Calu3 (cell line): ENCODE measurements at places on chromosomes 5 and 9. TPM values are rescaled to one million over a fixed set of nuclear protein-coding genes. Genes with fewer than 3 reads are reported as not detected.

- H3K4me1 ChIP-seq: no peaks in the 10 kb centered on the region
- peaks cover 22% of the 10 kb centered on the region for H3K27me3 ChIP-seq
- no peaks in the 10 kb centered on the region for H3K36me3 ChIP-seq
- no peak for DNase-seq
- H3K4me3 ChIP-seq: no peak overlapping the region
Observed at GRCh38 chr5:173625261-173625660, 8.8 kb upstream of the BOD1 start.

Gene CNTNAP3B
- 24.8 and 35.5 TPM in 2 replicates for total RNA-seq

DNA sequence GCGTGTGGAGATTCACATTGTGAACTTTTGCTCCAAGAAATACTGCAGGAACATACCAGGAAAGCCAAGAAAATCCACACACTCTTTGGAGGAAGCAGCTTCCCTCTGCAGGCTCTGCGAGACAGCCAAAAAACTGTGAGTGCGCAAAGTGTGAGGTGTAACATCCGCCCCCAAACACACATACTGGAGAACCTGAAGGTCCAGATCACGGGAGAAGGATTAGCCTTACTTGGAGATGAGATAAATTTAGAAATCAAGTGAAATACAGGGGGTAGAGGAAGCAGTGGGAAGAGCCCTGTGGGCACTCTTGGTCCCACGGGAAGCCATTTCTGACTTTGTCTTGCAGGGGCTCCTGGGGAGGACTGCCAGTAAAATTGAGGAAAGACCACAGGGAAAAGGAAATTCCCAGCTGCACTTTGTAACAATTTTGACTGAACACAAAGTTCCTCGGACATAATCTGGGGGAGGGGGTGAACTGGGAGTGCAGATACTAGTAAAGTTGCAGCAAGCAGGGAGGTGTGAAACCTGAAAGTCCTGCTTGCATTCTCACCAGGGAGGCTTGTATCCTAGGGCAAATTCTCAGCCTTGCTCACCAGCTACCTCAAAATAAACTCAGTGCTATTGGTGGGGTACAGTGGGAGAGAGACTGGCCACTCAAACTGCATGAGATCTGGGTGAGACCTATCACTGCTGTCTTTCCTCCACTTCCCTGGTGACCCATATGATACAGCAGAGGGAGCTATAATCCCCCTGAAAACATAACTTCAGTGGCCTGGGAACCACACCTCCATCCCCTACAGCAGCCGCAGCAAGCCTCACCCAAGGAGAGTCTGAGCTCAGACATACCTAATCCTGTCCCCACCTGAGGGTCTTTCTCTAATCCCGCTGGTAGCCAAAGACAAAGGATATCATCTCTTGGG lies 109.1 kb downstream of the ALDH1A1 start:
- H3K36me3 ChIP-seq: no peaks in the 10 kb centered on the region
- H3K4me3 ChIP-seq: no peak overlapping the region
- no peaks in the 10 kb centered on the region for H3K27me3 ChIP-seq

- no peak overlapping the region for H3K27ac ChIP-seq
- DNase-seq: no peak
- no peaks in the 10 kb centered on the region for H3K36me3 ChIP-seq
- no peak overlapping the region for H3K4me3 ChIP-seq
Observed at GRCh38 chr9:134211811-134212485, 47.6 kb upstream of the RNU6ATAC start.

GRCh38 chr5:45038366-45038987 lies 229.7 kb downstream of the MRPS30 start:
- no peak overlapping the region for H3K4me3 ChIP-seq
- H3K27me3 ChIP-seq: no peaks in the 10 kb centered on the region
- H3K27ac ChIP-seq: no peak overlapping the region
- peak; percentile 2 for DNase-seq
- no peaks in the 10 kb centered on the region for H3K4me1 ChIP-seq

Gene SHOC1
- total RNA-seq: not detected in 2 replicates

Gene PLPP6
- 10.3 and 11.1 TPM in 2 replicates for total RNA-seq

- no peaks in the 10 kb centered on the region for H3K4me1 ChIP-seq
- H3K27me3 ChIP-seq: no peaks in the 10 kb centered on the region
- H3K27ac ChIP-seq: no peak overlapping the region
- no peak for DNase-seq
Observed at GRCh38 chr9:123523001-123523400, 167.0 kb downstream of the CRB2 start.

- no peak for DNase-seq
- no peak overlapping the region for H3K4me3 ChIP-seq
- no peaks in the 10 kb centered on the region for H3K4me1 ChIP-seq
- H3K27me3 ChIP-seq: peaks cover 28% of the 10 kb centered on the region
- H3K36me3 ChIP-seq: no peaks in the 10 kb centered on the region
- H3K27ac ChIP-seq: no peak overlapping the region
Observed at GRCh38 chr9:91817106-91817492, 132.9 kb downstream of the ROR2 start.

Gene NTRK2
- 1.5 and 2.1 TPM in 2 replicates for total RNA-seq

DNA sequence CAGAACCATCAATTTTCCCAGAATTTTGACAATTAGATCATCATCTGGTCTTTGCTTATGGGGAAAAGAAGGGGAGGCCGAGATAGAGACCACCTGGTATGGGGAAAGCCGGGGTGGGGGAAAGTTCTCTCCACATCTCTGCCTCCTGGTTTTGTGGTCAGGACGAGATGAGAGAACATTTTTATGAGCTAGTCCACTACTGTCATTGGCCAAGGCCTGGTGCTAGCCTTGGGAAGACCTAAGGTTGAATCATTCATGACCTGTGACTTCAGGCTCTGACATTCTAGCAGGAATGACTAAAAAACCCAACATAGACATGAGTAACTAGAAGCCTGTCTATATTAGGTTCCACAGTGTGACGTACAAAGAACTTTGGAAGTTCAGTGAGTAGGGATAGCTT lies 135.2 kb downstream of the PTTG1 start:
- no peaks in the 10 kb centered on the region for H3K4me1 ChIP-seq
- H3K36me3 ChIP-seq: no peaks in the 10 kb centered on the region
- H3K27ac ChIP-seq: no peak overlapping the region
- H3K4me3 ChIP-seq: no peak overlapping the region
- no peak for DNase-seq

Gene PCDHB15
- total RNA-seq: 1.1 and 1.4 TPM in 2 replicates

DNA sequence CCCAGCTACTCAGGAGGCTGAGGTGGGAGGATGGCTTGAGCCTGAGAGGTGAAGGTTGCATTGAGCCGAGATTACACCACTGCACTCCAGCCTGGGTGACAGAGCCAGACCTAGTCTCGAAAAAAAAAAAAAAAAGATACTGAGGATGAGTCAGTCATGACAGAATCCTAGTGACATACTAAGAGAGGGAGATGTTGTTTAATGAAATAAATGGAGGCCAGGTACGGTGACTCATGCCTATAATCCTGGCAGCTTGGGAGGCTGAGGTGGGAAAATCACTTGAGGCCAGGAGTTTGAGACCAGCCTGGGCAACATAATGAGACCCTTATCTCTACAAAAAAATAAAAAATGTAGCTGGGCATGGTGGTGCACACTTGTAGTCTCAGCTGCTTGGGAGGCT lies 107.2 kb downstream of the ZFAND5 start:
- H3K4me1 ChIP-seq: no peaks in the 10 kb centered on the region
- no peak for DNase-seq

Gene RNF20
- 30.5 and 34.4 TPM in 2 replicates for total RNA-seq

- no peaks in the 10 kb centered on the region for H3K27me3 ChIP-seq
- no peak for DNase-seq
- H3K4me3 ChIP-seq: no peak overlapping the region
- H3K27ac ChIP-seq: no peak overlapping the region
Observed at GRCh38 chr5:120538149-120538548, 74.0 kb downstream of the PRR16 start.

Gene STK32A
- 29.5 and 32.5 TPM in 2 replicates for total RNA-seq

Gene PTGES
- 6.3 and 7.4 TPM in 2 replicates for total RNA-seq

DNA sequence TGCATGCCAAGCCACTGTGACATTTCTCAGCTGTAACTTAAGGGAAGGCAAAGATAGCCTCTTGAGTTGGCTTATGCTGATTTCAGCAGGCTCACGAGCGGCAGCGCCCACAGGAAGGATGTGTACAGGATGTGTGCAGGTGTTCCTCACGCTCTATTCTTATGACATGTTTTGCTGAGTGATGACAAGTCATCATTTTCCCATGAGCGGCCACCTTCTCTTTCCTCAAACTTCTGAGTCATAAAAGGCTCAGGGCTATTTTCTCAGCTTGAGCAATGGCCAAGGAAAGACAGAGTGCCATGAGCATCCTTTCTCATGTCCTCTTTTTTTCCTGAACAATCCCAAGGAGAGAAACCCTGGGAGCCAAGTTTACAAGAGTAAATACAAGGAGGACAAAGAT lies 365.9 kb downstream of the PLK2 start:
- H3K27me3 ChIP-seq: no peaks in the 10 kb centered on the region
- DNase-seq: no peak
- peaks cover 4% of the 10 kb centered on the region for H3K4me1 ChIP-seq
- no peaks in the 10 kb centered on the region for H3K36me3 ChIP-seq
- H3K27ac ChIP-seq: no peak overlapping the region

Gene SAXO1
- total RNA-seq: 0.29 TPM in 1 of 2 replicates, not detected in the other

Gene NR2F1
- 25.1 and 29.1 TPM in 2 replicates for total RNA-seq

- peaks cover 5% of the 10 kb centered on the region for H3K4me1 ChIP-seq
- no peak overlapping the region for H3K27ac ChIP-seq
- peaks cover 4% of the 10 kb centered on the region for H3K36me3 ChIP-seq
- no peak overlapping the region for H3K4me3 ChIP-seq
Observed at GRCh38 chr5:1511048-1511447, 12.7 kb downstream of the LPCAT1 start.

Gene LCN15
- not detected in 2 replicates for total RNA-seq

DNA sequence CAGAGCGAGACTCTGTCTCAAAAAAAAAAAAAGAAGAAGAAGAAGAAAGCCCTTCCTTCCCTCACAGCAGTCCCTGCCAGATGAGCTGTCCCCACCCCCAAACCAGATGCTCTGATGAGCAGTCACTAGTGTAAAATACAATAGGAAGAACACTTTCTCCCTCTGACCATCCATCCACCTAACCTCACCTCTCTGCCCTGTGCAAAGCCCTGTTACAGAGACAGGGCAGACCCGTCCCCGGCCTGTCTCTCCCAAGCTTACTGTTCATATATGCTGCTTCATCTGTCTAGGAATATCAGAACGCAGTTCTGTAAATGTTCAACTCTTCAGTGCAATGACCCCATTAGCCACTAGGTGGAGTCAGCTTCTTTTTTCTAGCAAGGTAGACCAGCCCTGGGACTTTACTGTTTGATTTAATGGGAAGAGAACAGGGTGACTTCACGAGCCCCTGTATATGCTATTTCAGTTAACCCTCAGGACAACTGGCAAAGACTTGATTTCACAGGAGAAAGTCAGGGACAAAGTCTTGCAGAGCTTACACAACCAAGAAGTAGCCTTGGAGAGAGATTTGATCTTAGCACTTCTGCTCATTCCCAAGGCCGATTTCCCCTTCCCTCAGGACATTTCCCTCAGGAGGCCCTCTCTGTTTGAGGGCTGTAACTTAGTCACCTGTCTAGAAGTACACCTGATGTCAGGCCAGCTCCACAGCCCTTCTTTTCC lies 14.9 kb upstream of the FGFR4 start:
- peaks cover 15% of the 10 kb centered on the region for H3K36me3 ChIP-seq
- no peaks in the 10 kb centered on the region for H3K27me3 ChIP-seq
- H3K4me1 ChIP-seq: peaks cover 11% of the 10 kb centered on the region
- H3K4me3 ChIP-seq: no peak overlapping the region
- no peak overlapping the region for H3K27ac ChIP-seq
- peak; percentile 87 for DNase-seq

DNA sequence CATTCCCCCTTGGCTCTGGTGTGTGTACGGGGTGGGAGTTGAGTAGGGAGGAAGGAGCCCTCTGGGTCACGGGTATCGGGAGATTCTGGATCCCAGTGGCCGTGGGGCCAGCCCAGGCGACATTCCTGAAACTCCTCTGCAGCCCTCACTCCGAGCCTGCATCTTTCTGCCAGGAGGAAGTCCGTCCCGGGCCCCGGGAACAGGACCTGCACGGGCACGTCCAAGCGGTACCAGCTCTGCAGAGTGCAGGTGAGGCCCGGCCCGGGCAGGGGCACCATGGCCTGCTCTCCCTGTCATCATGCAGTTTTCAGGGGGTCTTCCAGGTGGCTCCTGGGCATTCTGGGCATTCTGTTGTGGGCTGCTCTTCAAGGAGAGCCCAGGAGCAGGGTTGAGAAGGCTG lies 3.7 kb downstream of the ADAMTSL2 start:
- no peak for DNase-seq
- no peak overlapping the region for H3K4me3 ChIP-seq
- no peak overlapping the region for H3K27ac ChIP-seq
- peaks cover 34% of the 10 kb centered on the region for H3K27me3 ChIP-seq
- no peaks in the 10 kb centered on the region for H3K36me3 ChIP-seq

Gene PCDHA3
- 0.10 and 0.31 TPM in 2 replicates for total RNA-seq

Gene GNA14
- 0.15 TPM in 1 of 2 replicates, not detected in the other for total RNA-seq

DNA sequence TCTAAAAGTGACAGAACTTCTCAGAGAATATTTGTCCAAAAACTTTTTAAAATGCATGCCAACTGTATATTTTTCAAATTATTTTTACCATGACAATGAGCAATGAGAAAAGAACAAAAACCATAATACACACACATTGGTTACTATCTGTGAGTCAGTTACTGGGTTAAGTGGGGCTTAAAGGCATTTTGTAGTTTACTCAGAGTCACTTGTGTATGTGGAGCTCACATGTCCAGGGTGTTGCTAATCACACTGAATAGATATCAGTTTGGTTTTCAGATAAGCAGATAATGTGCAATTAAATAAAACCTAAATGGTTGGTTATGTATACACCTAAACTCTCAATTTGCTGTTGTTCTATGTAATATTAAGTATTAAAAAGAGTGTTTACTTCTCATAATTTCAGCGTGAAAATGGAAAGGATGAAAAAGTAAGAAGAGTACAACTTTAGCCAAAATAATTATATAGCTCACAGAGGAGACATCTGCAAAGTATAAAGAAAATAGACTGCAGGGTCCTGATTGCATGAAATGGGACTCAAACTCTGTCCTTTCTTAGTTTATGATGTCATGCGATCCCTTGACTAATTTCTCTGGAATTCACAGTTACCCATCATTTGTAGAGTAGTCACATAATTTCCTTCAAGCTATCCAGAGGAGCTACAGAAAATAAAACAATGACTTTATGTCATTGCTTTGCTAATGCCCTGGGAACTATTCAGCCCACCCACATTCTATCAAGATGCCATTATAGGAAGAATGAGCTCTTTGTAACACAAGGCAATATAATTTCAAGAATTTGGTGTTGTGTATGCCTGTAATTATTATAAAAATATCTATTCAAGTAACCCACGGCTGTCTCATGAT lies 388.0 kb upstream of the ZNF608 start:
- H3K36me3 ChIP-seq: peaks cover 3% of the 10 kb centered on the region
- no peaks in the 10 kb centered on the region for H3K27me3 ChIP-seq
- H3K4me3 ChIP-seq: no peak overlapping the region
- peak; percentile 16 for DNase-seq
- H3K4me1 ChIP-seq: peaks cover 19% of the 10 kb centered on the region
- no peak overlapping the region for H3K27ac ChIP-seq

DNA sequence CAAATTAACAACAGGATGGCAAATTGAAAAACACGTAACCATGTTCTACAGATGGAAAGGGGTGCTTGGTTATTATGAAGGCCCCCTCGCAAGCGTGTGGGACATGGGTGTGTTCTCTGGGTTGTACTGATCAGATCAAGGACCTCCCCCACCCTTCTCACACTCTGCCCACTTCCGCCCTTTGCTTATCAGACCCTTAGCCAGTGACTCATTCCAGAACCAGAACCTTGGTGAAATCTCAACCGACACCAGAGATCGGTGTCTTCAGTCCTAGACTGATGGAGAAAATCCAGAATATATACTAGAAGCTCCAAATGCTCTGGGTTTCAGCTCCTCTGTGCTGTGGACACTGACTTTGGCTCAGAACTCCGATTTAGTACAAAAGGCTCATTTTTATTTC lies 64.9 kb downstream of the PTTG1 start:
- DNase-seq: no peak
- no peak overlapping the region for H3K4me3 ChIP-seq
- H3K4me1 ChIP-seq: peaks cover 30% of the 10 kb centered on the region
- peaks cover 38% of the 10 kb centered on the region for H3K36me3 ChIP-seq
- no peaks in the 10 kb centered on the region for H3K27me3 ChIP-seq
